Activated CD4-positive, alpha-beta T cell treated with anti-CD3 and anti-CD28 coated beads for 36 hours (primary cell): ENCODE measurements at places on chromosomes 11 and 22.
A peak's percentile ranks its signal among the peaks of the same experiment; 100 is the strongest.

GRCh38 chr11:70364178-70364577 is 34.2 kb upstream of the CTTN start:
- no peak for DNase-seq

DNA sequence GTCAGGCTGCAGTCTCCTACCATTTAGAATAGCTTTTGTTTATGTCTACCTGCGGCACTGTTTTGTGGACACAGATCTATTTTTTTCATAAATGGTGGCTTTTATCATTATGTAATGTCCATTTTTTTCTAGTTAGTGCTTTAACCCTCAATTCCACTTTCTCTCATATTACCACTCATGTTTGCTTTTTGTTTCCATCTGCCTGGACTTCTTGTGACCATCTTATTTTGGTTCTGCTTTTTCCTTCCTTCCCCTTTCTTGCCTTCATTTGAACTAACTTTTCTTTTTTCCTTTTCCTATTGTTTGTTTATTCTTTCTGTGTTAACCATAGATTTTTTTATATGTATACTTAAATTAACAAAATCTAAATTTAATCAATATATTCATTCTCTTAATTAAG is 98.5 kb upstream of the SLC22A12 start:
- no peak for DNase-seq

GRCh38 chr22:46367707-46368191 is 32.2 kb downstream of the TRMU start:
- DNase-seq = peak; percentile 88

- no peak for DNase-seq
Observed at GRCh38 chr22:49097966-49098365, 729.7 kb downstream of the BRD1 start.

DNA sequence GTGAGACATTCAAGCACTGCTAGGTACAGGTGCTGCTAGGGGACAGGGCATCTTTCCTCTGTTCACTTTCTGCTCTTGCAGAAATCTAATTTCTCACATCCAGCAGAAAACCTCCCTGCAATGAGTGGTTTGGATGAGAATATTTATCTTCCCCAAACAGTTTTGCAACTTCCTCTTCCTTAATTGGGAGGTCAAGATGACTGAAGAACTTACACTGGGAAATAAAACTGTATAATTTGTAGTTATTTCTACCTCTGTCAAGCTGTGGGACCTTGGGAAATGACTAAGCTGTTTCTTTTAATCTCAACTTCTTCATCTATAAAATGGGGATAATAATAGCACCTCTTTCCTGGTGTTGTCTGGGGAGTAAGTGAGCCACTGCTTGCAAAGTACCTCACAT is 69.8 kb downstream of the PRR5L start:
- DNase-seq = no peak

DNA sequence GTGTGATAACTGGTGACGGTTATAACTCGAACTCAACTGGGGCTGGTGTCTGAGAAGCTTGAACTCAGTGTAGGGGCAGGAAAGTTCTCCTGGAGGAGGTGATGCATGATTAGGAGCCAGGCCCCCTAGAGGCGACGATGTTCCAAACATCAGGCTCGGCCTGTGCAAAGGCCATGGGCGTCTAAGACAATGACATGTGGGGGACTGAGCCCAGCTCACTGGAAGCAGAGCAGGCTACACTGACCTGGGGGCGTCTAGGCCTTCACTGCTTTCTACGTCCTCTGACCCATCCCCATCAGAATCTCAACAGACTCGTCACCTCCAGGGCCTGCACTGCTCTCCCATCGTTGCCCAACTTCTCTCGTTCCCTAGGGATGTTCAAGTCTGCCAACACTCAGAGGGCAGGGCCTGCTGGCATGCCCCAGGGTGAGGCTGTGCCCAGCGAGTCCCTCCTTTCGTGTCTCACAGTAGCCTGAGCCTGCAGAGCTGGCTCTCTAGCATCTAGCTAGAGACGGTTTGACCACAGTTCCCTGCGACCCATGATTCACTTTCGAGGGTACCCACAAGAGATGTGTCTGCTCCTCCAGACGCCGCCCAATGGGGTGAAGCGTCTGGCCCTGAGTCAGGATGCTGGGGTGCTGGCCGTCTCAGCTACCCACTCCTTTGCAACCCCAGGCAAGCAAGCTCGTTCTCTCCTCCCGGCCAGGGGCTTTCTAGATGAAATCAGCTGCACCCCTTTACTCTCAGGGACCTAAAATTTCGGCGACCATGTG is 1.1 kb upstream of the ATG16L2 start:
- DNase-seq = peak; percentile 89

GRCh38 chr11:35305670-35306382 is 113.5 kb downstream of the SLC1A2 start:
- peak; percentile 39 for DNase-seq

GRCh38 chr11:121070951-121071845 is 29.8 kb upstream of the TECTA start:
- no peak for DNase-seq

DNA sequence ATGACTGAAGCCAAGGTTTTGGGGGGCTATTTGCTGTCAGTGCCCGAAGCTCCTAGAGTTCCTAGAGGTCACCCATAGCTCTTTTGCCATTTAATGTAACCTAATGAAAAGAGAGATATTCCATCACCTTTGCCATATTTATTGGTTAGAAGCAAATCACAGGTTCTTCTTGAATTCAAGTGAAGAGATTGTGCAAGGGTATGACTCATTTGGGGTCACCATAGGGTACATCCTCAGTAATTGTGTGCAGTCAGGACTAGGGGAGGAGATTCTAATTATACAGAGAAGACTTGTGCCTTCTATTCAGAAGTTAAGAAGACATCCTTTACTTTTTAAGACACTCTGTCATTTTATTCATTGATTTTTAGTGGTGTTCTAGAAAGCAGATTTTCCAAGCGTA is 6.9 kb upstream of the PRAME start:
- no peak for DNase-seq

- DNase-seq = no peak
Observed at GRCh38 chr11:131684111-131685060, 314.0 kb downstream of the NTM start.
